ENCODE measurements at places on chromosomes 7 and 10. TPM values are rescaled to one million over a fixed set of nuclear protein-coding genes. Genes with fewer than 3 reads are reported as not detected.

DNA sequence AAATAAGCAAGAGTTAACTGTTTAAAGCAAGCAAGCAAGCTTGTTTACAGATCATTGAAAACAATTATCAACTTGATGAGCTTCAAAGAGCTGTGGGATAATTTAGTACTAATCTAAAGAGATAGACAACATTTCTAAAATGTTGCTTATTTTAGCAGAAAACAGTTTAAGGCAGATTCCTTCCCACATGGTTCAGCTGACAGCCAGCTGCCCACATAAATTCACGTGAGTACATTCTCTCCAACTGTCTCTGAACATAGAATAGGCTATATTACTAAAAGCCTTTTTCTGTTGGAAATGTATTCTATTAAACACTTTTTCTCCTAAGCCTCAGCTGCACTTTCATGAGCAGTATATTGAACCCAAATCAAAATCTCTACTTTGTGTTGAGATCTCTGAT is 174.1 kb downstream of the LRRN3 start:
- no peak for DNase-seq

DNA sequence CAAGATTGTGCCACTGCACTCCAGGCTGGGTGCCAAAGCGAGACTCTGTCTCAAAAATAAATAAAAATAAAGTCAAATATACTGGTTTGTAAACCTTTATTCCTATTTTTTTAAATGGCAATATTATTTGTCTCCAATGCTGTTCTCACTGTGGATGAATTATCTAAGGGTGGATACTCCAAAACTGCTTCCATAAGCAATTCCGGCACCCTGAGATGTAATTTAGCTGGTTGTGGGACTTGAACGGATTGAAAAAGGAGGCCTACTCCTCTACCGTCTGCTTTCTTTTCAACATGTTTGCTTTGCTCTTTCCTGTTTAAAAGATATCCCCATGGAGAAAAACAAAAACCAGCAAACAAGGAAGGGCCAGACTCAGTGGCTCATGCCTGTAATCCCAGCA is 54.4 kb downstream of the SLC35B4 start:
- DNase-seq = no peak

DNA sequence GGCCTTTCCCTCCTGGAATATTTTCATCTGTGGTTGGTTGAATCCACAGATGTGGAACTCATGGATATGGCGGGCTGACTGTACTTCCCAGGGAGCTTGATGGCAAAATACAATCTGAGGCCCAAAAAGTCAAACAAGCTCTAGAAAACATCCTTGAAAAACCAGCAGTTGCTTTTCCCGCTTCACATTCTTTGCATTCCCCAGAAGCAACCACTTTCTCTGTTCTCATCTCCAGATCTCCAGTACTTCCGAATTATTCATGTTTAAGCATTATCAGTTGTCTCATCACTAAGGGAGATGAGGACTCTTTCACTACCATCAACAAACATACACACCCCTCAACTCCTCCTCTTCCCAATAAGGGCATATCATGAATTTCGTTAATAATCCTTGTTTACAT is 55.3 kb downstream of the KIF5B start:
- DNase-seq = no peak

GRCh38 chr10:25017154-25017590 is 760 bp downstream of the THNSL1 start:
- peak; percentile 59 for DNase-seq

DNA sequence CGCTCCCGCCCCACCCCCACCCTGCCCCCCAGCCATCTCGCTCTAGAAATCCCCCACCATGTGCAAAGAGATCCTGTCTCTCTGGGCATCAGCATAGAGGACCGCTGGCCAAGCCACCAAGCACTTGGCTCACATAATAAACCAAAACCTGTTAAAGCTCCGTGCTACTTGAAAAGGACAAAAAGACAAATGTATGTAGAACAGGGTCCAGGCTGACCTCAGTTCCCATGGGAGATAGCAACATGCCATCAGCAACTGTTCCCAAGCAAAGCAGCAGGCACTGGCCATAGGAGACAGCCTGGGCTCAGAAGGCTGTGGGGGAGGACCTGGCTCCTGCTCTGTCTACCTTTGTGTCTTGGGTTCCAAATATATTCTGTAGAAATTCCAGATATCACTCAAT is 38.4 kb upstream of the GDF10 start:
- DNase-seq = no peak

DNA sequence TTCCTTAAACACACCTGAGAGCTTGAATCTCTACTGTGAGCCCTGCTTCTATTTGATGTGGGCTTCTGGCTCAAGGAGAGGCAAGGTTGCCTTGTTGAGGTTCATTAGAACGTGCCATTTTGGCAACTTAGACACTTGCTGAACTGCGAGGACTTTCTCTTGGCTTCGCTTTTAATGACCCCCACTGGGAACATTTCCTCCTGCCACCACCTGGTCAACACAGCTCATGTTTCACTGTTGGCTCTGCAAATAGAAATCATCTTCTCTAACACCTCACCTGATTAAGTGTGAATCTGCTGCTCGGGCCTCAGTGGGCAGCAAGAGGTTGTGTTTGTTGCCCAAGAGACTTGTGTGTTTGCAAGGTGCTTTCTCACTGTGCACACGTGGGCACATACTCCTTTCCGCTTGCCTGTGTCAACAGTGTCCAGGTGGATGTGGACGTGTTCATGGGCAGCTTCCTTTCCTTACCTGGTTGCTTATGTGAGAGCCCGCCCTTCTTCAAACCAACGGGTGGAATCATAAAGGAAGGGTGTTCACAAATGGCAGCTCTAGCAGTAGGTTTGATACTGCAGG is 147.0 kb downstream of the NRP1 start:
- DNase-seq = no peak

GRCh38 chr7:52838981-52839411 is 196.4 kb upstream of the POM121L12 start:
- DNase-seq = no peak

PILRA gene
- total RNA-seq = not detected

TMEM236 gene
- 0.17 TPM for total RNA-seq

GPR26 gene
- total RNA-seq = not detected

All from dermis blood vessel endothelial cell (primary cell).